Testis (tissue), 5 donors: ENCODE measurements at places on chromosomes 7 and 10.

DNA sequence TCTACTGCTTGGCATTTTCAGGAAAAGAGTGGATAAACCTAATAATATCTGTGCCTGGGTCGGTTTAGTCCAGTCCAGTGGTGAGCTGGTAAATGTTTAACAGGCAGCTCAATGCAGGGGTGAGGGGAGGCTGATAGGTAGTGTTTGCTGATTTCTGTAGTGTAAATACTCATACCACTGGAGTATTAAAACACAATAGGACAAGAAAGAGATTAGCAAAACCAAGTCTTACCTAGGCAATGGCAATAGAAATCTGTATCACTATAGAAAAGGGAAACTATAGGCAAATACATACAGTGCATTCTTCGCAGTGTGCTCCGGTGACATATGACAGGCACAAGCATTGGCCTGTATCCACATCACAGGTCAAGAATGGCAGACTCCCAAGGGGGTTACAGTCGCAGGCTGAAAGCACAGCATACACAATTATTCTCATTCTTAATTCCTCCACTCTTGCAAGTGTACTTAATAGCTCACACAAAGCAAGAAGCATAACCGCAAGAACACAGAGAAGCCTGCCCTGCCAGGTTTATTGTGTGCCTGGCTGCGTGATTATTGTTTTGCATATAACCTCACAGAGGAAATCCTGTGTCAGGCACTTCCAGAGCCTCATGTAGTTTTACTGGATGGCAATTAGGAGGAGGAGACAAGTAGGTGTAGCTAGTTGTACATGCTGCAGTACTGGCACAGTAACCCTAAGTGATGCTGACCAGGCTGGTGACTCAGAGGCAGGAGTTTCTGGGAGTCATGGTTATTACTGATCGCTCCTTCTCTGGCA lies 35.0 kb downstream of the LAMB4 start:
- no peak overlapping the region for H3K27ac ChIP-seq
- H3K4me3 ChIP-seq = no peak overlapping the region
- H3K36me3 ChIP-seq = no peaks in the 10 kb centered on the region

- no peaks in the 10 kb centered on the region for H3K4me1 ChIP-seq
- H3K27ac ChIP-seq = no peak overlapping the region
- no peak for DNase-seq
- no peak overlapping the region for H3K4me3 ChIP-seq
- H3K36me3 ChIP-seq = no peaks in the 10 kb centered on the region
Measured at GRCh38 chr7:142181211-142181610, 69.7 kb downstream of the MGAM2 start.

- no peaks in the 10 kb centered on the region for H3K4me1 ChIP-seq
- H3K36me3 ChIP-seq = no peaks in the 10 kb centered on the region
- no peak overlapping the region for H3K27ac ChIP-seq
- H3K4me3 ChIP-seq = no peak overlapping the region
Measured at GRCh38 chr7:95581467-95581866, 14.8 kb downstream of the PDK4 start.

DNA sequence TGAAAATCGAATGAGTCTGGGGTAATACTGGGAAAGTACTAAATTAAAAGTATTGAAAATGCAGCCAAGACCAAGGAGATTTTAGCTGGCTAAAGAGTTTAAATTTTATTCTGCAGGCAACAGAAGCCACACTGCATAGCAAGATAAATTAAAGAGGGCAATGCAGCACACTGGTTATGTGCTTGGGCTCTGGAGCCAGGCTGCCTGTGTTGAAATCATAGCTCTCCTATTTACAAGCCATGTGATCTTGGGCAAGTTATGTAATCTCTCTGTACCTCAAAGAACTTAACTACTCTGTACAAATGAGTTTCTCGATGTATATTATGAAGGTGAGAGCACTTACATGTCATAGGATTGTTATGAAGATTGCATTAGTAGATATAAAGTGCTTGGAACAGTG lies 9.9 kb downstream of the SLC25A13 start:
- no peaks in the 10 kb centered on the region for H3K27me3 ChIP-seq
- no peaks in the 10 kb centered on the region for H3K36me3 ChIP-seq
- no peak for DNase-seq
- no peak overlapping the region for H3K27ac ChIP-seq
- no peak overlapping the region for H3K4me3 ChIP-seq

DNA sequence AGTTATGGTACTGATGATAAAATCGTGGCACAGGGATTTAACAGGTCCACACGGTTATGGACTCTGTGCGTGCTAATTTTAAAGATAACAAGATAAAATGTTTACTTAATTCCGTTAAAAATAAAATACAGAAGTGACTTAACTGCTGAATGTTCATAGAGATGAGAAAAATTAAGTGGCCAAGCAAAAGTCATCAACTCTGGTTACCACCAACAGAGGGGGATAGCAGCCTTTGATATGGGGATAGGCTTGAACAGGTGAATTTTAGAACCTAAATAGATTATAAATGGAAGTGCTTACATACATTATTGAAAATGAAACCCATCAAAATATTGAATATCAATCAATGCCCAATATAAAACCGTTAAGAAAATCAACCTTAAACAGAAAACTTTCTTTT lies 245.0 kb downstream of the WDR37 start:
- H3K27ac ChIP-seq = no peak overlapping the region
- no peaks in the 10 kb centered on the region for H3K36me3 ChIP-seq
- H3K4me3 ChIP-seq = no peak overlapping the region
